ENCODE measurements at places on chromosomes 1 and 21. TPM values are rescaled to one million over a fixed set of nuclear protein-coding genes. Genes with fewer than 3 reads are reported as not detected.

TTLL7 gene
- total RNA-seq, result 3.9 TPM

MCOLN3 gene
- total RNA-seq, result not detected

SDHB gene
- total RNA-seq, result 185 TPM

MTOR gene
- 50.9 TPM for total RNA-seq

HES5 gene
- total RNA-seq, result not detected

PCAT6 gene
- total RNA-seq, result not detected

GBP4 gene
- total RNA-seq, result 22.5 TPM

FAM110D gene
- total RNA-seq, result 4.7 TPM

ADAMTS4 gene
- total RNA-seq, result 28.6 TPM

CDA gene
- total RNA-seq, result 1.1 TPM

PYHIN1 gene
- not detected for total RNA-seq

SLC2A5 gene
- not detected for total RNA-seq

Data from mammary microvascular endothelial cell (primary cell).